ENCODE measurements at places on chromosomes 2 and 18.

DNA sequence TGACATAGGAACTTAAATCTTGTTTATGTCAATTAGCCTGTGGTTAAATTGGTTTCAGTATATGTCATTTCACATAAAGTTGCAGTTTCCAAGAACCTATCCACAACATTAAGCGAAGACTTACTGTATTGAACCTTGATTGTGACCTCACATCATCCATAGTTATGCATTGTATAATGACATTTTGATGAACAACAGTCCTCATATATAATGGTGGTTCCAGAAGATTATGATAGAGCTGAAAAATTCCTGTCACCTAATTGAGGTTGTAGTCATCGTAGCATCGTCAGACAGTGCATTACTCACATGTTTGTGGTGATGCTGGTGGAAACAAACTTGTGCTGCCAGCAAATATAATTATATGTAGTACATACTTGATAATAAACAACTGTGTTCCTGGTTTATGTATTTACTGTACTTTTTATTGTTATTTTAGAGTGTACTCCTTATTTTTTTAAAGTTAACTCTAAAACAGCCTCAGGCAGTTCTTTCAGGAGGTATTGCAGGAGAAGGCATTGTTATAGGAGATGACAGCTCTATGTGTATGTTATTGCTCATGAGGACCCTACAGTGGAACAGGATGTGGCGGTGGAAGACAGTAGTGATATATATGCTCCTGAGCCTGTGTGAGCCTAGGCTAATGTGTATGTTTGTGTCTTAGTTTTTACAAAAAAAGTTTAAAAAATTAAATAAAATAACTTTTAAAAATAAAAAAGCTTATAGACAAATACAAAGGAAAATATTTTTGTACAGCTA is 56.6 kb downstream of the UBE2E3 start:
- no peak for DNase-seq

- peak; percentile 43 for DNase-seq
These were observed 225.0 kb upstream of the NT5C1B start for GRCh38 chr2:18814387-18814786.

GRCh38 chr2:24821433-24821891 is 28.2 kb downstream of the CENPO start:
- no peak for DNase-seq

DNA sequence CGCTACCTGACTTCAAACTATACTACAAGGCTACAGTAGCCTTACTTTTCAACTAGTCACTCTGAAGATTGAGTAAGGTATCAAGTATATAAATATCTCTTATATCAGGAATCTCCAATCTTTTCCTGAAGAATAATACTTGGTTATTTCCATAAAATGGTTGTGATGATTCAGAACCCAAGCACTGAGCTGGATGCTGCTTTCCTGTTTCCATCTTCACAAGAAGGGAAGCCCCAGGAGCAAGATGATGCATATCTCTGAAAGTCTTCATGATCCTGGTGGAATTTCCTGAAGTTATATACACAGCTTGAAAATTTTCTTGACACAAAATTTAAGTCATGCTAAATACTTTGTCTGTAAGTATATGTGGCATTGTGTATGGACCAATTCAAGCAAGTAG is 243.9 kb upstream of the TANK start:
- no peak for DNase-seq

DNA sequence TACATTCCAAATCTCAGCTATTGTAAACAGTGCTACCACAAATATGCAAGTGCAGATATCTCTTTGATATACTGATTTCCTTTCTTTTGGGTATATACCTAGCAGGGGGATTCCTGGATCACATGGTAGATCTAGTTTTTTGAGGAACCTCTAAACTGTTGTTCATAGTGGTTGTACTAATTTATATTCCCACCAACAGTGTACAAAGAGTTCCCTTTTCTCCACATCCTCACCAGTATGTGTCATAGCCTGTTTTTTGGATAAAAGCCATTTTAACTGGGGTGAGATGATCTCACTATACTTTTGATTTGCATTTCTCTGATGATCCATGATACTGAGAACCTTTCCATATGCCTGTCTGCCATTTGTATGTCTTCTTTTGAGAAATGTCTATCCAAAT is 6.3 kb upstream of the CCNT2 start:
- DNase-seq = no peak

DNA sequence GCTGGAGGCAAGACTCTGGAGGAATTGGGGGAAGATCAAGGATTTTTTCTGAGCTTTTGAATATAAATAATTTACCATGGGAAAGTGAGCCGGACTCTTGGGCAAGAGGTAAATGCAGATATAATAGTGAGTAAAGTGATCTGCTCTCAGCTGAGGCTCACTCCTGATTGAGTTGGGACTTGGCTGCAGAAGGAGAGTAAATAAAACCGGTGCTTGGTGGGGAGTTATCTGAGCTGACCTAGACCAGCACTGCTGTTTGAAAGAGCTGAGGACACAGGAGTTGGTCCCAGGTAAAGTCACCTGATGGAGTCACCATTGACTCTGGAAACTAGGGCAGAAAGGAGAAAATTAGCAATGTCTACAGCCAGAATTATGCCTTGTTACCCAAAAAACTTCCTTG is 57.3 kb upstream of the LRPPRC start:
- no peak for DNase-seq

GRCh38 chr2:194252127-194252526 is 1404.9 kb upstream of the SLC39A10 start:
- DNase-seq = no peak
